ENCODE measurements at places on chromosomes 13 and 19. TPM values are rescaled to one million over a fixed set of nuclear protein-coding genes. Genes with fewer than 3 reads are reported as not detected.

GRCh38 chr19:7894612-7895309 lies 6.5 kb downstream of the LRRC8E start:
- peaks cover 4% of the 10 kb centered on the region for H3K4me1 ChIP-seq
- no peak overlapping the region for H3K27ac ChIP-seq
- no peak for DNase-seq
- peaks cover 9% of the 10 kb centered on the region for H3K27me3 ChIP-seq
- no peak overlapping the region for H3K4me3 ChIP-seq

DNA sequence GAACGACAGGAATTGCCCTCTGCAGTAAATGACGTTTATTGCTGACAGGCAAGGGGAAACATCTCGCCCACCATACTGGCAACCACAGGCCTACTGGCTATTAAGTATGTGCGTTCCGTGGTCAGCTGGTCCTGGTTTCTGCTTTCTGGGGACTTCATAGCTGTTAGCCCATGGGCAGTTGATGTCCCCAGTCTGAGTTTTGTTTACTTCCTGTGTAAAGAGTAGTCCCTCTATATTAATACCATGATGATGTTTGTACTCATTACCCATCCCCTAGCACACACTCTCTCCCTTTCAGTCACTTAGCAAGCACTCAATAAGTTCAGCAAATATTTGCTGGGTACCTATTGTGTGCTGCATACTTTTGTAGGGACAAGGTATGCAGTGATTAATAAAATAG lies 6.5 kb upstream of the MIA start:
- H3K27me3 ChIP-seq = no peaks in the 10 kb centered on the region
- no peak overlapping the region for H3K27ac ChIP-seq
- H3K4me1 ChIP-seq = peaks cover 21% of the 10 kb centered on the region
- no peak overlapping the region for H3K4me3 ChIP-seq

DNA sequence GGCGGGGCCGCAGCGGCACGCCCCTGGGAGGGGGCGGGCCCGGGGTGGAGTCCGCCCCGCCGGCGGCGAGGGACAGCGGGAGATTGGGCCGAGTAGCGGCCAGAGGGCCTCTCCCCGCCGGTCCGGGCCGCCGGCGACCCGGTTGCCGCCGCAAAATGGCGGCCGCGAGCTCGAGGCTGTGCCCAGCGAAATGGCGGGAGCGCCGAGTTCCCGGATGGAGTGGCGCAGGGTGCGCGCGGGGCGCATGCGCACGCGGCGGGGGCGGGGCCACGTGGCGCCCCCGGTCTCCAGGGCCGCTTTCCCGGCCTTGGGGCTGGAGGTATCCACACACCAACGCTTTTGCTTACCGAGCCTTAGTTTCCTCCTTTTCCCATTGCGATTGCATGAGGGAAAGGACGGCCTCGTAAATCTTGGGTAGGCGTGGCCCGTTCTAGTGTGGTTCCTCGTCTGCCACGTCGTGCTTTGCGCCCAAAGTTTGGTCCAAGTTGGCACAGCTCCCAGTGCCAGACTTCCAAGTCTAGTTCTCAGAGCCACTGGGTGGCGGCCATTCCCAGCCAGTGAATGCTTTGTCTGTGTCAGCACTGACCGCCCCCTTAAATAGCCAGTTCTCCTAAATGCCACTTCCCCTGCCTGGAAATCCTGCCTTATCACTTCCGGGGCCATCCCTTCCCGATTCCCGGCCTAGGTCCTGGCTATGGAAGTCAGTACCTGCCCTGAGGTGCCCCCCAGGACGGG lies 513 bp downstream of the CIRBP start:
- H3K4me3 ChIP-seq = peak overlapping the region; percentile 98
- H3K36me3 ChIP-seq = peaks cover 30% of the 10 kb centered on the region
- peak; percentile 87 for DNase-seq

DNA sequence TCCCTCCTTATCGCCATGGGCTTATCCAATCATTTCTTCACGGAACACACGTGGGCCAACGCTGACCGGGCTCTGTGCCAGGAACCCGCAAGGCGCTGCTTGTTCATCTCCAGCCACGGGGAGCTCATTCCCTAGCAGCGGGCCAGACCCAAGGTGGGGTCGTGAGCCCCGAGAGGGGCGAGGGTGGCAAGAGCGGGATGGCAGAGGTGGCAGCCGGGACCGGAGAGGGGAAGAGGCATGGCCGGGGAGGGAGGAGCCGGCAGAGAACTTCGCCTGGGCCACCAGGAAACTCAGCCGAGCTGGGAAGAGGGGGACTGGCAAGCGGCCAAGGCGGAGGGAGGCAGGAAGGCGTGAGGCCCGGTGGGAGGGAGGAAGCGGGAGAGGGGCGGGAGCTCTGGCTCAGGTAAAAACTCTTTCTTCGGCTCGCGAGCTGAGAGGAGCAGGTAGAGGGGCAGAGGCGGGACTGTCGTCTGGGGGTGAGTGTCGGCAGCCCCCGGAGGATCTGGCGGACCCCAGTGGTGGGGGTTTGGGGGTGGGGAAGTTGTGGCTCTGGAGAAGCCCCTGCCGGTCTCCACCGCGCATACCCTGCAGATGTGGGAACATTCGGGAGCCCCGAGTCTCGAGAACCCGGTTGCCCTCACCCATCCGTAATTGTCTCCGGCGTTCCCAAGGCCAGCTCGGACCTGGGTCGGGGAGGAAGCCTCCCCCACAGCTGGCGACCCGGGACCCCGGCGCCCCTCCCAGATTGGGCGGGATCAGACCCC lies at the start of gene B3GNT3:
Gene B3GNT3 (plus strand): TSS at position 408 of the 764 bp plus-strand sequence. CDS start 12,670 bp downstream, outside the sequence.
- H3K36me3 ChIP-seq = no peaks in the 10 kb centered on the region
- no peak for DNase-seq
- peak within 1 kb of the TSS; percentile 80 for H3K4me3 ChIP-seq
- H3K27me3 ChIP-seq = peaks cover 6% of the 10 kb centered on the region
- no peak within 1 kb of the TSS for H3K27ac ChIP-seq

DNA sequence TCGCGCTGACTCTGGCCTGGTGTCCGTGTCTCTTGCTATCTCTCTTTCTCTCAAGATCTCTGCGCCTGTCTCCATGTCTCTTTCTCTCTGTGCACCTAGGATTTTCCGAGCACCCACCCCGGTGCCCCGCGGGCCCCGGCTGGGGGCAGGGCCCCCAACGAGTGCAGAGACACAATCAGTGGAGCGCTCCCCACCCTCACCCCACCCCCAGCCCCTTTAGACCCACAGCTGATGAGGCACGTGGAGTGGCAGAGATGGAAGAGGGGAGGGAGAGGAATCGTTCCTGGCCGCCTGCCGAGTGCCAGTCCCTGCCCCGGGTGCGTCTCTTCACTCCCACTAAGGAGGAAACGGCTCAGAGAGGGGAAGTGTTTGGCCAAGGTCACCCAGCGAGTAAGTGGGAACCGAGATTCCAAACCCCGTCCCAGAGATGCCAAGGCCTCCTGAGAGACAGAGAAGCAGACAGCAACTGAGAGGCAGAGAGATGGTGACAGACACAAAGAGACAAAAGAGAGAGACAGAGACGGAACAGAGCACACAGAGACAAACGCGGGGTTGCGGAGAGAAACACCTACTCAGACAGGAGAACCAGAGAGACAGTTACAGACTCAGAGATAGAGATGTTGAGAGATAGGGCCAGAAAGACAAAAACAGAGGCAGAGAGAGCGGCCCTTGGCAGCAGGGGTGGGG lies 626 bp upstream of the BCL3 start:
- H3K27me3 ChIP-seq = peaks cover 9% of the 10 kb centered on the region
- H3K36me3 ChIP-seq = peaks cover 29% of the 10 kb centered on the region
- DNase-seq = peak; percentile 51
- H3K4me3 ChIP-seq = peak overlapping the region; percentile 82
- H3K27ac ChIP-seq = peak overlapping the region; percentile 83

- H3K4me3 ChIP-seq = peak overlapping the region; percentile 83
- H3K27ac ChIP-seq = peak overlapping the region; percentile 97
- H3K4me1 ChIP-seq = peaks cover 56% of the 10 kb centered on the region
- peak; percentile 81 for DNase-seq
- no peaks in the 10 kb centered on the region for H3K27me3 ChIP-seq
- H3K36me3 ChIP-seq = no peaks in the 10 kb centered on the region
Observed at GRCh38 chr19:42122691-42123607, 9.3 kb downstream of the POU2F2 start.

DNA sequence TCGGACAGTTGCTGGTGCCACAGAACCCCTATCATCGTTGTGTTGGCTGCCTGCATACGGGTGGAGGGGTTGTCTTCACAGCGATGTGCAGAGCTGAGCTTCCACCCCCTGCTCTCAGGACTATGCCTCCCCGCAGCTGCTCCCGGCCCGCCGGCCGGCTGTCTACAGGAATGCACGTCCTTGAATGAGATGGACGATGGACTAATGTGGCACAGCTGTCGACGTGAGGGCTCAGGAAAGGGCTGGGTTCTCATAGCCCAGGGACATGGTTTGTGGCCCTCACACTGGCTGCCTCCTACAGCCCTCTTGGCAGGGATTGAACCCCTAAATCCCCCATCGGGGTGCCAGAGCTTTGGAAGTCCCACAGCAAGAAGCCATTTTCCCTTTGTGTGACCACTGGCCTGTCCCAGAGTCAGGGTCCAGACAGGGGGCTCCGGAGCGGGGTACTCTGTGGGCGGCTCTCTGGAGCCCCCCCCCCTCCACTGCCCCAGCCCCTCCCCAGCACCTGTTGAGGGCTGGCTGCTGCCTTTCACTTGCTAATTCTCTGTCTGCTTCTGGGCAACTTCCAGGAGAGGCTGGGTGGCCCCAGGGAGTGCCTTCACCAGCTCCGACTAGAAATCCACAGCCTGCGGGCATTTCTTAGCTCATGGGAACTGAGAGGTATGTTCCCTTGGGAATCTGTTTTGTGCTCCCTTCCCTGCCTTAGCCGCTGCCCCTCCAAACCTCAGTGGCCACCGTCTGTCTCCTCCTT lies 40.2 kb downstream of the TSSK6 start:
- peaks cover 83% of the 10 kb centered on the region for H3K4me1 ChIP-seq
- peak overlapping the region; percentile 29 for H3K4me3 ChIP-seq
- no peak for DNase-seq
- H3K27ac ChIP-seq = peak overlapping the region; percentile 55

Gene CAMSAP3
- 2.0 TPM for total RNA-seq

Gene RNF6
- total RNA-seq = 46.3 TPM

DNA sequence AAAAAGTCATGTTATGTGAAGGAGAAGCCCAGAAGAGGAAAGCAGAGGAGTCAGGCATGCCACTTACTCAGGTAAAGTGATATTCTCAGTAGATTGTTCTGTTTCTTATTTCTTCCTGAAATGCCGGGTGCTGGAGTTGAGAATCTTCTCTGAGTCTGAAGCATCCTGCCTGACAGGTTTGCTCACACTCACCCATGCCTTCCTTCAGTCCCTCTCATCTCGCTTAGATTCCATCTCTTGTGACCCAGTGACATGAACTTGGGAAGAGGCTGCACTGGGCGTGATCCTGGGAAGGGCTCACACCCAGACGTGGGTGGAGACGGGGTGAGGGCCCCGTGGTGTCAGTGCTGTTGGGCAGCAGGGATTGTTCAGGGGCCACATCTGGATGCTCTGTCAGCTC lies 8.1 kb downstream of the ZNF766 start:
- H3K4me1 ChIP-seq = peaks cover 37% of the 10 kb centered on the region
- no peaks in the 10 kb centered on the region for H3K27me3 ChIP-seq
- peaks cover 70% of the 10 kb centered on the region for H3K36me3 ChIP-seq
- no peak overlapping the region for H3K27ac ChIP-seq
- no peak overlapping the region for H3K4me3 ChIP-seq

DNA sequence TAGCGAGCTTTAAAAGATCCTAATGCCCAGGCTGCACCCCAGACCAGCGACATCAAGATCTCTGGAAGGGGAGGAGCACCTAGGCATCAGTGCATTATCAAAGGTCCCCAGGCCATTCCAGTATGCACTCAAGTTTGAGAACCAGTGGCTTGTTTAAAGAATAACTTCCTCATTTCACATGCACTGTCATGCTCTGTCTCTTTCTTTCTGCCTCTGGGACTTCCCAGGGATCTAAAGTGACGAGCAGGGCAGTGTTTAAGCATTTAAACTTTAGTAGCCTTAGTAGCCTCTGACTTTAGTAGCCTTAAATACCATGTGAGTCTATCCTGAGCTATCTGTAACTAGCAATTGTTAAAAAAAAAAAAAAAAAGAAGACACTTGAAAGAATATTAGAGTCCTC lies 8.9 kb upstream of the FARP1 start:
- H3K36me3 ChIP-seq = no peaks in the 10 kb centered on the region
- no peaks in the 10 kb centered on the region for H3K4me1 ChIP-seq
- H3K27ac ChIP-seq = no peak overlapping the region
- no peak overlapping the region for H3K4me3 ChIP-seq

DNA sequence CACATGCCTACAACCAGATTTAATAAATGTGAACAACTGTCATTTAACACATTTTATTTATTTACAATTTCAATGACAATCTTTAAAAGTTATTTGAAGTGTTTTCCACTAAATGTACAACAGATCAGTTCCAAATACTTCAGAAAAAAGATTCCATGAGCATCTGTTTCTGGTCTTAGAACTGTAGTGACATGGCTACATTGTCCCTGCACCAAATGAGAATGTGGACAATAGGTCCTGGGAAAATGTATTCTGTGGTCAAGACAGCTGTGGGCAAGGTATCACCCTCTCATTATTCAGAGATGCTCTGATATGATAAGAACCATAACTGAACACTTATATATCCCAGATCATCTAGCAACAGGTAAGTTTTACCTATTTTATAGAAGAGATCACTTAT lies 43.7 kb downstream of the ELF1 start:
- H3K4me1 ChIP-seq = peaks cover 87% of the 10 kb centered on the region
- H3K36me3 ChIP-seq = peaks cover 12% of the 10 kb centered on the region
- peak overlapping the region; percentile 97 for H3K27ac ChIP-seq
- H3K27me3 ChIP-seq = no peaks in the 10 kb centered on the region

Gene CD37
- total RNA-seq = 248 TPM

DNA sequence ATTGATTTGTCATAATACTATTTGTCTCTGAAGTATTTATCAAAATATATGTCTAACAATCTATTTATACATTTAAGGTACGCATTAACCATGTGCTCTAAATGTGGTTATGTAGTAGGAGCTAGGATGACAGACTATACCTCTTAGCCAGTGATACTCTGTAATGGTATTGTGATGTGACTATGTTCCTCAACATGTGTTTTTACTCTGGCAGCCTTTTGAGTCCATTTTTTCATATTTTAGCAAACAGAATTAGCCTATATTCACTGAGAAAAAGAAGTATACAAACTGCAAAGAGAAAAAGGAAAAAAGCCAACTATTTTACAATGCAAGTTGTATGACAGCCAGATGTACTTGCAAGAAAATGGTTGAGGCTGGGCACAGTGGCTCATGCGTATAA lies 26.7 kb downstream of the MAB21L1 start:
- DNase-seq = no peak
- no peaks in the 10 kb centered on the region for H3K36me3 ChIP-seq
- no peak overlapping the region for H3K27ac ChIP-seq

DNA sequence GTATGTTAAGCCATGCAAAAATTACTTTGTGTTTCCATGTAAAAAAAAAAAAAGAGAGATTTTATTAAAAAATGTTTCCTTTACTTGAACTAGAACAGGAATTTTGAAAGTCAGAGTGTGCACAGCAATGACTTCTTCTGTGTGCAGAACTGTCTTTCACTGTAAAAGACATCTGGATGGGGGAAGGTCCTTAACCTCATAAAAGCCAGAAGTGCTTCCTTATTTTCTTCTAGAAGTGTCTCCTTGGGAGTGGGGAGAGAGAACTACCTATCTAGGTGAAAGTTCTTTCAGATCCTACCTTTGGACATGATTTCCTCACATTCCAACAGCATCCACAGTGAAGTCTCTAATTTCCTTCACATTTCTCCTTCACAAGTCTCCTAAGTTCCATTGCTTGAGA lies 360.3 kb downstream of the FGF14 start:
- H3K27me3 ChIP-seq = no peaks in the 10 kb centered on the region
- no peaks in the 10 kb centered on the region for H3K4me1 ChIP-seq
- H3K36me3 ChIP-seq = no peaks in the 10 kb centered on the region
- H3K4me3 ChIP-seq = no peak overlapping the region
- H3K27ac ChIP-seq = no peak overlapping the region

Measured in activated T-cell treated with anti-CD3 and anti-CD28 coated beads, Interleukin-2, amount 50 U/mL, for 72 hours (primary cell).